Endothelial cell of umbilical vein (primary cell): ENCODE measurements at places on chromosomes 16 and 17.

DNA sequence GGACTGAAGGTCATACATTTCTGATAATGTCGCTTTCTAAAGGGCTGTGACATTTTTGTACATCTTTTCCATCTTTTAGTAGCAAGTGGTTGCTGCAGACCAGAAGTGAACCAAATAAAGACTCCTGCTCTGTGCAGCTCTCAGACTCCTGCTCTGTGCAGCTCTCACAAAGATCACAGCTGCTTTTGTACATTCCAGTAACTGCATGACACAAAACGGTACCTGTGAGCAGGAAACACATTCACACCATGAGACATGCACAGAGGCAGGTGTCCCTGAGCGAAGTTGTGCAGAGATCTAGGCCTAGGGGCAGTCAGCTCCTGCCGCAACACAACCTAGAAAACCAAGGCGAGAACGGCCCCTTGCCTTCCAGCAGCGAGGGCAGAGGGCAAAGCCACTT is 67.5 kb downstream of the KLHDC4 start:
- DNase-seq = no peak

DNA sequence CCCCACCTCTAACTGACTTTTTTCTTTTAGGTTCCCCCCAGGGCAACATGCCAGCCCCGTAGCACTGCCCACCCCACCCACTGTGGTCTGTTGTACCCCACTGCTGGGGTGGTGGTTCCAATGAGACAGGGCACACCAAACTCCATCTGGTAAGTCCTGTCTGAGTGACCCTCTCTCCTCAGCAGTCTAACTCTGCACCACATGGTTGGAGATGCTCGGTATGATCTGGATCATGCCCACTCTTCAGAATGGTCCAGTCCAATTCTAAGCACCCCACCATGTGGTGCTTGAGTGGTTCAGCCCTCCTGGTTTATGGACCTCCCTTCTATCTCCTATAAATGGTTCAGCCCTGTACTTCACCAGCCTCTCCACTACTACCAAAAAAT is 5.9 kb downstream of the KDM6B start:
- DNase-seq = no peak

- DNase-seq = no peak
Observed at GRCh38 chr16:23342083-23342640, 40.1 kb downstream of the SCNN1B start.

GRCh38 chr17:81021531-81022343 is 13.2 kb upstream of the BAIAP2 start:
- no peak for DNase-seq

- peak; percentile 66 for DNase-seq
Observed at GRCh38 chr16:3086596-3087242, 12.4 kb downstream of the ZSCAN10 start.

- DNase-seq = no peak
Observed at GRCh38 chr17:82828875-82829487, 10.8 kb downstream of the ZNF750 start.

GRCh38 chr17:50893183-50893993 is 27.2 kb upstream of the TOB1 start:
- no peak for DNase-seq

GRCh38 chr16:4788489-4788889 is 344 bp upstream of the SEPTIN12 start:
- DNase-seq = no peak

DNA sequence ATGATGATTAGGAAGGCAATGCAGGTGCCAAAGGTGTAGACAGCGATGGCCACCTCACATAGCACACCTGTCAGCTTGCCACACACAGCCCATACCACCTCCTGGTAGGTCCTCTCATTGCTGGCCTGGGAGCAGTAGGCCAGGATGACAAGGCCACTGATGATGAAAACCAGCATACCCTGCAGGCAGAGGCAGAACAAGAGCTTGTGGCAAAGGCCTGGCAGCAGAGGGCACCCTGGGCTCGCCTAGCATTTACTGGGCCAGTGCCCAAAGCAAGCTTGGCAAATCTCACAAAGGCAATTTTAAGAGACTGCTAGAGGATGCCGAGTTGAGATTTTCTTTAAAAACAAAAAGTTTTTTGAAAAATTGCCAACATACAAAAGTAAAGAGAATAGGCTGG is 5.9 kb downstream of the SLC38A7 start:
- DNase-seq = no peak

GRCh38 chr16:25256695-25257469 is 763 bp downstream of the ZKSCAN2 start:
- DNase-seq = no peak

- no peak for DNase-seq
Observed at GRCh38 chr17:73288534-73289302, 23.1 kb downstream of the CDC42EP4 start.

DNA sequence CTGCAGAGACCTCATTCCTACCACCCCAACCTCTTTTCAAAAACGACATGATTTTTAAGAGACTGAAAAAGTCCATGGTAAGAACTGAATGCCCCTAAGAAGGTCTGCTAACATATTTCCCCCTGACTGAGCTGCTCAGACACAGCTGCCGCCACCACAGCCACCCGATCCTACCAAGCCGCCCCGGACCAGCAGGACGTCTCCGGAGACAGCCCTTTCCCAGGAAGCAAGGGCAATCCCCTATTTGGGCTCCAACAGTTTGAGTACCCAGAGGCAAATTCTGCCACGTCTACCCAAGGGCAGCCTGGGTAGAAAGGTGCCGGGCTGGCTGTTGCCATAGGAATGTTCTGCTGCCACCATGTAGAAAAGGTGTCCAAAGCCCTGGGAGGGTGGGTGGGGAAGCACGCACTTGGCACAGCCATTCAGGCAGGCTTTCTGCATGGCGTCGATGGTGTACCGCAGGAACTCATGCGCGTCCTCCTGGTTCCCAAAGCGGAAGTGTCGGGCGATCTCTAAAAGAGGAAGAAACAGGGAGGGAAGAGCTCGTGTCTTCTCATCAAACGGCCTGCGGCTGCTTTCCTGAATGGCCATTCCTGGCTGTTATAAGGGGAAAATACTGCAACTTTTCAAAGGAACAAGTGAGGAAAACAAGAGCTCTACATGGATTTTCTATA is 13.6 kb downstream of the USP36 start:
- no peak for DNase-seq

DNA sequence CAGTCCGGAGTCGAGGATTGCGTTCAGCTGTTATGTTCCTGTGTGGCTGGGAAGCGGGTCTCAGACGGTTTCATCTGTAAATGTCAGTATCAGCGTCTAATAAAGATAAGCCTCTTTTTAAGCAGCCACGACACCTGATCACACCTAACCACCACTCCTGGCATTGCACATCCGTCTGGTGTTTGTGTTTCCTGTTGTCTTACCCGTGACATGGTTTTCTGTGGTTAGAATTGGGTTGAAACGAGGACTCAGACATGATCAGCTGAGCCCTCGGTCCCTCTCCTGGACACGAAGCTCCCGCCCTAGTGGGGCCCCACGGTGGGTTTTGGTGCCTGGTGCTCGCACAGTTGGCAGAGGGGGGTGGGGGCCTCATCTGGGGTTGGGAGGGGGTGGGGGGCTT is 18.3 kb downstream of the CPNE7 start:
- DNase-seq = no peak

DNA sequence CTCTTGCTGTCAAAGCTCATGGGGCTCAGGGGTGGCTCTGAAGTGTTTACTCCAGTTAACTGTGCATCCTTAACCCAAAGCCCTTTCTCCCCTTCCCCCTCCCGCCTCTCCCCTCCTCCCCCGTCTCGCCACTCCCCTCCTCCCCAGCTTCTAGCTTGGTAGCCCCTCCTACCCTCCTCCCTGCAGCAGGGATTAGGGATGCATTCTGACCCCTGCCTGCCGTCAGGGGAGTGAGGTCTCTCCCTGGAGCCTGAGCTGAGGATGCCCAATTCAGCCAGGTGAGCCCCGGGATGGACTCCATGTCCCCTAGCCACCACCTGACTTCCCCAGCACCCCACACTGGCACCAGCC is 1.6 kb downstream of the HS3ST6 start:
- no peak for DNase-seq

DNA sequence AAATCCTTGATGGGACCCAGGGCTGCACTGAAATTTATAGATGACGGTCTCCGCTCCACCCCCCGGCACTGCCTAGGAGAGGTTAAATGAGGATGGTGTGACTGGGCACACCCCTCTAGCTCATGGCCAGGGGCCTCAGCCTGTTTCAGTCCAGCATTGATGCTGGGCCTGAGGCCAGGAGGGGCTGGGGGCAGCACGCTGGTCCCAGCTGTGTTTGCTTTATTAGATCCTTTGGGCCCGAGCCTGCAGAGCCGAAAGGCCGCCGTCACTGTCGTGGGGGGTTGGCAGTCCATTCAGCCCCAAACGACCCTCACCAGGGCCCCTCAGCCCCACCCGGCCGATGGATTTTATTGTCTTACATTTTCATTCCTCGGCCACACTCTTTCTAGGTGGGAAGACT is 10.8 kb upstream of the DOK4 start:
- no peak for DNase-seq

- DNase-seq = no peak
Observed at GRCh38 chr16:80433623-80434022, 107.2 kb upstream of the DYNLRB2 start.

DNA sequence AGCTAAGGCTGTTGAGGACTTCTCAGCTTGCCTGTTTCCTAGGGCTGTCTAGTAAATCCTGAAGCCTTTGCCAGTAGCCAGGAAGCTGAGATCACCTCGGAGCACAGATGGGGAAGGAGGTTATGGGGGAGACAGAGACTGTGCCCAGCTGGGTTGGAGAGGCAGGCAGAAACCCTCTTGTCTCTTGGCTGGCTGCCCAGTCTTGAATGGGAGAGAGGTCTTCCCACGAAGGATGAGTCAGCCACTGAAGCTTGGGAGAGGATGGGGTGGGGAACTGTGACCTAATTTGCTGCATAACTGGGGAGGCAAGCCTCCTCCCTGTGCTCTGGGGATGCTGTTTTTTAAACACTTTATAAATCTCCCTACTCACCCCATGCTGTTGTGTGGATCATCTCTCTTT is 69.8 kb downstream of the SHISA9 start:
- no peak for DNase-seq
